Osteocyte (in vitro differentiated cells): ENCODE measurements at places on chromosomes 16 and 17.
A peak's percentile ranks its signal among the peaks of the same experiment; 100 is the strongest.

GRCh38 chr16:2968738-2969544 is at the start of gene PAQR4:
Gene PAQR4 (plus strand): TSS chr16:2969348. CDS start chr16:2969675, 327 bp downstream.
- peak; percentile 95 for DNase-seq

- DNase-seq: no peak
These were observed 117.8 kb downstream of the SLC39A11 start for GRCh38 chr17:72974605-72975232.

DNA sequence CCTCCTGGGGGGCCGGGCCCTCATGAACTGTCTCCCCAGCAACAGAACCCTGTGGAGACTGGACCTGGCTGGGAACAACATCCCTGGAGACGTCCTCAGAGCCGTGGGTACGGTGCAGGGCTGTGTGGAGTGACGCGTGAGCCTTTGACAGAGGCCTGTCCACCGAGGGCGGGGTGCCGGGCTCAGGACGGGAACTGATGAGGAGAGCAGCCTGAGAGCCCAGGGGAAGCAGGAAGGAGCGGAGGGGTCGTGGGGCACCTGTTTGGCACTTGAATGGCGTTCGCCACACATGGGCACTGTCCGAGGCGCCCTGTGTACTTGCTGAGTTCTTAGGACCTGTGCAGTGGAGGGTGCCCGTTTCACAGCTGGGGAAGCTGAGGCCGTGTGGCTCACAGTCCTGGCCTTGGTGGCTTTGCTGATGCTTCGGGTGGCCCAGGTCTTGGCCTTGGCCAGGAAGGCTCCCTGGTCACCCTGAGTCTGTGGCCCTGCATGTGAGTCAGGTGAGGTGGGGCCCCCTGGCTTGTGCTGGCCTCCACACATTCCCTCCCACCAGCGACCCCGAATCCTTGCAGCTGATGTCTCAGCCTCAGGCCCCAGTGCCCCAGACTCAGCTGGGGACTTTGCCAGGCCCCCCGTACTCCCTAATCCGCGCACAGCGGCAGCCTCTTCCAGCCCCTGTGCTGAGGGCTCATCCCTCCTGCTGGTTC is 2.4 kb downstream of the LRRC45 start:
- no peak for DNase-seq

DNA sequence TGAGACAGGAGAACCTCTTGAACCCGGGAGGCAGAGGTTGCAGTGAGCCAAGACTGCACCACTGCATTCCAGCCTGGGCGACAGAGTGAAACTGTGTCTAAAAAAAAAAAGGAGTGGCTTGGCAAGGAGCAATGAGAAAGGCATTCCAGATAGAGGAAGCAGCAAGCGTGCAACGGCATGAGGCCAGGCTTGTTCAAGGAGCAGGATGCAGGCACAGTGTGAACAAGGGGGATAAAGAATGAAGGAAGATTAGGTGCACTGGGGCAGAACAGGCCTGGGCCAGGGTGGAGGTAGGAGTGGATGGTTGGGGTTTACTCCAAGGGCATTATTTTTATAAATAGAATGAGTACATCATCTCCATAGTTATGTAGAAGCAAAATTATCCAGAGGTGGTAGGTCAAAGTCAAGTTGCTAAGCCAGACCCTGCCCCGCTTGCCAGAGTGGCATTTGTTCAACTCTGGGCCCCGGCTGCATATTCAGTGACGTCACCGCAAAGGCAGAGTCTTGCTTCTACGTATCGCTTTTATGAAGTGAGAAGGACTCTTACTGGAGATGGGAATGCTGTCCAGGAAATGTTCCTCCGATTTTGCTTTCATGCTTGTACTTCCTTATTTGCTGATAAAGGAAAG is 100.2 kb downstream of the KATNIP start:
- no peak for DNase-seq

DNA sequence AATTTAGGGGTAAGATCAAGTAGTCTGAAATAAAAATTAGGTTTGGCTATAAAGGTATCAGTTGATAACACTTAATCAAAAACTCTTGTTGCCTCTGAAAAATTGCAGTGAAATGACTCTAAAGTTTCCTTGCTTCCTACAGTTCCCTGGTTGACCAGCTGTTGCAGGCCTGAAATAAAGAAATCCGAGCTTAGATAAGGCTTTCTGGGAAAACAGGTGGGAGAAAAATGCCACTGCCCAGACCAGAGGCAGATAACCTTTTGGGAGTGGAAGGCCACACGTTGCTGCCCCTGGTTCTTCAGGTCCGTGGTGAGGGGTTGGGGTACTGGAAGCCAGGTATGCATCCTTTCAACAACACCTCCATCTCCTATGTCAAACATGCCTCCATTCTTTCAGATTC is 111.3 kb downstream of the HS3ST3A1 start:
- DNase-seq: no peak

GRCh38 chr16:6853565-6853964 is 479.1 kb upstream of the RBFOX1 start:
- DNase-seq: no peak

DNA sequence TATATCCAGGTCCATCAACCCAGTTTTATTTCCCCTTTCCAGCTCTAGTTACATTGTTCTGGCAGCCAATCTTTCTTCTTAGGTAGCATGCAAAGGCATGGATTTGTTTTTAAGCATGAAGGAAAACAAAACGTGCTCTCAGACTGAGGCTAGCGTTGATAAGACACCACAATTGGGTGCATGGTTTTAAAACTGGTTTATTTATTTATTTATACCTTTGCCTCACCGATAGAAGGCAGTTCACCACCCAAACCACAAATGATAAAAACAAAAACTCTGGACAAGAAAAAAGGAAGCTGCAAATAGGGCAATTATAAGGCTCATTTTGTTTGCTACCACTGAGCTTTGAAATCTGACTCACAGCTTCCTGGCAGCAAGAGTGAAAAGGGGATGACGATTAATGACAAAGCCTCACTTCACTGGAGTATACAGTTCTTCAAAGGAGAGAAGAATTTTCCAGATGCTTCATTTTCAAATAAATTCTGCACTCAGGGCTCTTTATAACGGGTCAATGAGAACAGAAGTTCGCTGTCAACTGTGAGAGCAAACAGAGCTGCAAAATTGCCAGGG is 278.4 kb upstream of the IRX5 start:
- DNase-seq: no peak

DNA sequence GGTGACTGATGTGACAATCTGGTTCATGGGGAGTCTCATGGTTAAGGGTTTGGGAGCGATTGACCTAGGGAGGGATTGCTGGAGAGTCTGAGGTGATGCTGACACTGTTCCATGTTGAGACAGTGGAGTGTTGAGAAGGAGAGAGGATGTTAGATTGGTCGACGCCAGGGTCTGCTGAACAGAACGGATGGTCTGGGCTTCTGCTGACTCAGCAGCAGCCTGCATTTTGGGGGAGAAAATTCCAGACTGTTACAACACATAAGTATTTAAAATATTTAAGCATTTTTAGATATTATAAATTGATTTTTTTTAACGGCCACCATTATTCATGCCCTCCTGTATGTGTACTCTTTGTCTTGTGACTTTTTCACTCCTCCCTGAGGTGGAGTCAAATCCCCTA is 107.2 kb downstream of the TOX3 start:
- DNase-seq: no peak

DNA sequence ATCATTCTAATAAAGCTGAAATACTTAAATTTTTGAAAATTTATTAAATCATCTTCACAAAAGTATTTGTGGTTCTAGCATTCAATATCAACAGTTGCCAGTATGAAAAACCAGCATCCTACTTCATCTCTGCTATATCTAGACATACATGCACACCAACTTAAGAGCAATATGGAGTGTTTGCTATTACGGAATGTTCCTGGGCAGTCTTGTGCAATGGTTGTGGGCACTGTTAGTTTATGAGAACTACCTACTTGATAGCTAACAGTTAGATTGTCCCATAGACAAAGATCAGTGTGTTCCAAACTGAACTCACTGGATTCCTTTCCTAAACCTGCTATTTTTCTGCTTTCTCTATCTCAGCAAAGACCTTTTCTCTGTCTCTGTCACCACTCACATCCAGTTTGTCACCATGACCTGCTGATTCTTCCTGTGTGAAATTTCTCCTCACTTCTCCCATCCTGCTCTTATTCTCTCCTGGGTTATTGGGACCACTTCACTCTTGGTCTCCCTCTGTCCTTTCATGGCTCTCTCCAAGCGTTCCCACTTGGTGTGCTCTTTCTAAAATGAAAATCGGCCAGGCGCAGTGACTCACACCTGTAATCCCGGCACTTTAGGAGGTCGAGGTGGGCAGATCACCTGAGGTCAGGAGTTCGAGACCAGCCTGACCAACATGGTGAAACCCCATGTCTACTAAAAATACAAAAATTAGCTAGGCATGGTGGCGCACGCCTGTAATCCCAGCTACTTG is 27.7 kb downstream of the CNTROB start:
- DNase-seq: no peak
